ENCODE measurements at places on chromosomes 1 and 21. TPM values are rescaled to one million over a fixed set of nuclear protein-coding genes. Genes with fewer than 3 reads are reported as not detected.

SLC9C2 gene
- not detected for total RNA-seq

LIN28A gene
- total RNA-seq: 7.2 TPM

HENMT1 gene
- 0.56 TPM for total RNA-seq

SEMA4A gene
- total RNA-seq: 8.6 TPM

DNA sequence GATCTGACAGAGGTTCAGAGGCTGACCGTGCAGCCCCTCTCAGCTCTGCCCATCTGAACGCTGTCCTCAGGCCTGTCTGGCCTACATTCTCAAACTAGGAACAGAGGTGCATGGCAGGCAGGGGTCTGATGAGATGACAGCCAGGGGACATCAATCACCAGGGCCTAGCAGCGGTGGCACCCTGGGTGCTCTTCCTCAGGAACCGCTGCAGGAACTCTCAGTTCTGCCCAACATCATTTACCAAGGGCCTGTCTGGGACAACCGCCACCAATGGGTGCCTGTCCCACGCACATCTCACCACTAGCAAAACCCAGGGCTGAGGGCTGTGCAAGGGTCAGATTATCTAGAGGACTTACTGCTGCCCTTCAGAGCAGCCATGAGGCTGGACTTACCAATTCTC lies 245.7 kb downstream of the TOMM20 start:
- no peak for DNase-seq

GRCh38 chr1:206050655-206051235 lies 2.2 kb upstream of the RHEX start:
- no peak for DNase-seq

DNA sequence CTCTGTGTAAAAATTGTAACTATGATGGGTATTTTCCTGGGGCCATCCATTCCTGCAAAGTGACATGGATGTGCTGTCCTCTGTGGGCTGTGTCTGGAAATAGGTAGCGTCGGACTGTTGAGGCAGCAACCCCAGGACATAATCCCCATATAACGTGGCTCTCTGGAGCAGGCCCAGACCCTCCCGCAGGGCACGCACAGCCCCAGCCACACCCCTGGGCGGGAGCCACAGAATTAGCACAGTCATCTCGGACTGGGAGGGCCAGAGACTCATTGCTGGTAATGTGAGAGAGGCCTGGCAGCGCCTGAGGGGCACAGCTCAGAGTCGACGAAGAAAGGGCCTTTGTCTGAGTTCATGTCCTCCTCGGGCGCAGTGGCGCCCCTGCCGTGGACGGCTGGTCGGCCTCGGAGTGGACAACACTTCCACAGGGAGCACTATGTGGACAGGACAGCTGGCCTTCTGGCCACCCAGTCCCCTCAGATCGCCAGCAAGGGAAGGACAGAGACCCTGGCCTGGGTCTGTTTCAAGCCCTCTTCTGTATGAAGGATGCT lies 20.1 kb downstream of the SIM2 start:
- no peak for DNase-seq
